ENCODE measurements at places on chromosomes 2 and 18. TPM values are rescaled to one million over a fixed set of nuclear protein-coding genes. Genes with fewer than 3 reads are reported as not detected.

FARSB gene
- 72.1 TPM for total RNA-seq

GRCh38 chr2:176552501-176553135 is 283.4 kb downstream of the MTX2 start:
- no peak overlapping the region for H3K4me3 ChIP-seq
- no peak overlapping the region for H3K27ac ChIP-seq
- H3K36me3 ChIP-seq: no peaks in the 10 kb centered on the region
- DNase-seq: no peak

- no peaks in the 10 kb centered on the region for H3K27me3 ChIP-seq
- no peaks in the 10 kb centered on the region for H3K36me3 ChIP-seq
- H3K27ac ChIP-seq: no peak overlapping the region
- peak; percentile 17 for DNase-seq
- H3K4me1 ChIP-seq: peaks cover 20% of the 10 kb centered on the region
Measured at GRCh38 chr18:49697757-49698524, 115.4 kb downstream of the ACAA2 start.

- DNase-seq: peak; percentile 76
- no peaks in the 10 kb centered on the region for H3K27me3 ChIP-seq
- H3K4me1 ChIP-seq: no peaks in the 10 kb centered on the region
- H3K36me3 ChIP-seq: no peaks in the 10 kb centered on the region
- no peak overlapping the region for H3K4me3 ChIP-seq
Measured at GRCh38 chr18:70931942-70932814, 643.3 kb downstream of the SOCS6 start.

SULT1C2 gene
- total RNA-seq: not detected

SFTPB gene
- not detected for total RNA-seq

DNA sequence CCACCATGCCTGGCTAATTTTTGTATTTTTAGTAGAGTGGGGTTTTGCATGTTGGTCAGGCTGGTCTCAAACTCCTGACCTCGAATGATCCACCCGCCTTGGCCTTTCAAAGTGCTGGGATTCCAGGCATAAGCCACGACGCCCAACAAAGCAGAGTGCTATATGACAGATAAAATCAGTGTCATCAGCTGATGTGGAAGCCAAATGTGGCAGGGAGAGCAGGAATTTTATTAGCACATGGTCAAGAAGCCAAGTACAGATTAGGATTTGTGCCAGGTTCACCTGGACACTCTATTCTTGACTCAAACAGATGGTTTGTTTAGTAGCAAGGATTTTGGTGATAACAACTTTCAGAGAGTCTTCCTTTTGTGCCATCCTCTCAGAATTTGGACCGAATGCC is 62.7 kb downstream of the LCLAT1 start:
- no peak for DNase-seq
- no peaks in the 10 kb centered on the region for H3K27me3 ChIP-seq

- no peaks in the 10 kb centered on the region for H3K27me3 ChIP-seq
- DNase-seq: no peak
- peaks cover 20% of the 10 kb centered on the region for H3K36me3 ChIP-seq
- peaks cover 7% of the 10 kb centered on the region for H3K4me1 ChIP-seq
- H3K27ac ChIP-seq: peak overlapping the region; percentile 98
Measured at GRCh38 chr2:127527001-127527804, 914 bp upstream of the IWS1 start.
